HFFc6 (cell line): ENCODE measurements at places on chromosomes 1 and 21. TPM values are rescaled to one million over a fixed set of nuclear protein-coding genes. Genes with fewer than 3 reads are reported as not detected.

GRCh38 chr1:210214573-210215409, 17.8 kb upstream of the SERTAD4 start:
- no peak for DNase-seq

DNA sequence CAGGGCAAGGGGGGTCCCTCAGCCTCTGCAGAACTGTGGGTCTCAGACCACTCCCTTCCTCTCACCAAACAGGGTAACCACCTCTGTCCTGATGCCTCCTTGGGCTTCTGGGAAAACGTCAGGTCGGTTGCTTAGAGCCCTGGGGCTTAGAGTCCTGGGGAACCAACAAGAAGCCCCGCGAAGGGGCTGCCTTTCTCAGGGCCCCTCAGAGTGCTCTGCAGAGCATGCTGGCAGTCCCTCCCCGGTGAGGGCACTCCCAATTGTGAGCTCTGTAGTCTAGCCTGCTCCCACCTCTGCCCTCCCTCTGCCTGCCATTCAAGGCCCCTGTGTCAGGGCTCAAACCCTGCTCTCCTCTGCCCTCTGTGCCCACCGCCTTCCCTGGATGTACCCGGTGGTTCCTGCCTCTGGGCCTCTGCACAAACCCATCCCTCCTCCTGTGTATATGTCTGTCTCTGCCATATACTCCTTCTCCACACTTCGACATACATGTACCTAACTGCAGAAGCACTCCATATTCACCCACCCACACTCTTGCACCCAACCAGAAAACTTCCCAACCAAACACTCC, 92.3 kb downstream of the DMRTB1 start:
- DNase-seq: no peak

Gene CR1L
- not detected in 3 replicates for total RNA-seq

Gene SLC44A3
- total RNA-seq: 0.69 to 1.1 TPM (median 0.85 TPM) in 3 replicates

DNA sequence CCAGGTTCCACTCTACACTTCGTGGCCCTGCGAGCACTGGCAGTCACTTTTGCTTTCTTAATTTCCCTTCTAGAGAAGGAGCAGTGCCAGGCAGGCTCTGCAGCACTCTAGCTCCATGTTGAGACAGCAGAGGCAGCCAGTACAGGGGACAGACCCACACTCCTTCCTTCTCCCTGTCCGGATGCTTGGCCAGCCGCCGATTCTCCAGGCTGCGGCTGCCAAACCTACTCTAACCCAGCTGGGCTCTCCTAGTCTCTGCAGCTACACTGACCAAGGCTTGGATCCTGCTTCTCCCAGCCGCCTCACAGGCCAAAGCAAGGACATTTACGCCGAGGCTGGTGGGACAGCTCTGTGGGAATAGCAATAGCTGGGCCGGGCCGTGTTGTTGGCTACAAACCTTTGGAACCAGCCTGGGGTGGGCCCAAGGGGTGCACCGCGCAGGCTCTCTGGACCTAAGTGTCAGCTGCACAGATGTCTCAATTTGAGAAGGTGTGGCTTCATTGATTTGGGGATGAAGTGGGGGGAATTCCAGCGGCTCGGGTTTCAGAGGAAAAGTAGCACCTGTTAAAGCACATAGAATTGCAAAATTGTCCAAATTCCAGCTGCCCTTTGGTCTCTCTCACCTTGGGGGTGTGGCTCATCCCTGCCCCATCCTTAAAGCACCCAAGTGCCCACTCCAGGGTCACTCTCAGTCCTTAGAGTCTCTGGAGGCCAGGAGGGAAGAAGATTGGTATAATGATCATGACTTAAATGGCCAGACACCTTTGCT, 3.2 kb downstream of the BARHL2 start:
- no peak for DNase-seq

GRCh38 chr1:170707959-170708655, 44.2 kb downstream of the PRRX1 start:
- peak; percentile 98 for DNase-seq

GRCh38 chr1:71521655-71522264, 440.9 kb upstream of the ZRANB2 start:
- DNase-seq: peak; percentile 18

- DNase-seq: no peak
These were observed 184.9 kb downstream of the KCNH1 start for GRCh38 chr1:210949039-210949438.

DNA sequence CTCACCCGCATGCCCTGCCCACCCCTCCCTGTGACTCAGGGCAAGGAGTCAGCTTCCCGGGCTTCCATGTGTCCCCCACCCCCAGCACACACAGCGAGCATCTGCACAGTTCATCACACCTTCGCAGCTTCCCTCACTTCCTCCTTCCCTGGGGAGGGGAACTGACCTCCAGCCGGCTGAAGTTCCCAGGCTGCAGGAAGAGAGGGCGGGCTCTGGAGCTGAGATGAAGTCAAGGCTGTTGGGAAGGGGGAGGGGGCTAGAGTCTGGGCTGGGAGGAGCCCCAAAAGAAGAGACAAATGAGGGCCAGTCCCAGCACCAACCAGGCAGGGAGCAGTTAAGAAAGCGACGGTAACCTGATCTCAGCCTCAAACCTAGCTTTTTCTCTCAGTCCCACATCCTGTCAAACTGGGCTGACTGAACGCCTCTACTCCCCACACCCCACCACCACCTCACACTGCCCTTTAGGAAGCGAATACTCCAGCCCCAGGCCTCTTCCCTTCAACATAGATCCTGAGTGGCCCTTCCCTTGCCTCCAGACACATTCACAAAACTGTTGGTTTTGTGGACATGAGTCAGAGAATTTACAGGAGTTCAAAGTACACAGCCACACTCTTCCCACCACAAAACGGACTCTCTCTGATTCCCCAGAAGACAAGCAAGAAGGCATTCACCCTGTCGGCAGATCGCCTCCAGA, 1.8 kb downstream of the RHOC start:
- DNase-seq: peak; percentile 95

Gene RO60
- total RNA-seq: 59.7 to 63.7 TPM (median 60.6 TPM) in 3 replicates

Gene CFHR1
- total RNA-seq: 0.37 TPM in 1 of 3 replicates, not detected in the others

Gene NBL1
- total RNA-seq: 95.2 to 183 TPM (median 182 TPM) in 3 replicates

DNA sequence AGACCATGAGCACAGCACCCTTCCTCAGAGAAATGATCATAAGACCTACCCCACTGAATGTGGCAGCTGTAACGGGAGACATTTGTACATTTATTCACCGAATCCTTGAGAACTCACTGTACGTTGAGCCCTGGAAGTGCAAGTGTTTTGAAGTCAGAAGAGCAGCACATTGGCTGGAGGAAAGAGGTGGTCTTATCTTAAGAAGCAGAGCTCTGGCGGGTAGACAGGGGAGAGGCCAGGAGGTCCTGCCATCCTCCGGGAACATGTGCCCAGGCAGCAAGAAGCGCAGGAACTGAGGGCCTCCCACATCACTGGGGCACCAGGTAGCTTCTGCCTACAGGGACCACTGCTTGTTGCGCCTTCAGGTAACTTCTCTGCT, 169.2 kb upstream of the IRF2BP2 start:
- no peak for DNase-seq

DNA sequence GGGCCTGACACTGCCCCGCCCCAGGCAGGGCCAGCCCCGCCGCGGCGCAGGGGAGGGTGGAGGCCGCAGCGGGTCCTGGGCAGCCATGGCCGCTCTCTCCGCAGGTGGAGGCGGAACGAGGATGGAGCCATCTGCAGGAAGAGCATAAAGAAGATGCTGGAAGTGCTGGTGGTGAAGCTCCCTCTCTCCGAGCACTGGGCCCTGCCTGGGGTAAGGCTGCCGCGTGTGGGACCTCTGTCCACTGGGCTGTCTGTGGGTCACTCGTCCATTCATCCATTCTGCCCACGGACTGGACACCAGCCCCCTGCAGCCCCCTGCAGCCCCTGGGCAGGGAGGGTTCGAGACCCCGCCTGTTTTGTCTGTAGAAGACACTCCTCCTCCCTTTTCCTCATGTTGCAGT, 18.4 kb upstream of the LRRC3 start:
- DNase-seq: no peak

DNA sequence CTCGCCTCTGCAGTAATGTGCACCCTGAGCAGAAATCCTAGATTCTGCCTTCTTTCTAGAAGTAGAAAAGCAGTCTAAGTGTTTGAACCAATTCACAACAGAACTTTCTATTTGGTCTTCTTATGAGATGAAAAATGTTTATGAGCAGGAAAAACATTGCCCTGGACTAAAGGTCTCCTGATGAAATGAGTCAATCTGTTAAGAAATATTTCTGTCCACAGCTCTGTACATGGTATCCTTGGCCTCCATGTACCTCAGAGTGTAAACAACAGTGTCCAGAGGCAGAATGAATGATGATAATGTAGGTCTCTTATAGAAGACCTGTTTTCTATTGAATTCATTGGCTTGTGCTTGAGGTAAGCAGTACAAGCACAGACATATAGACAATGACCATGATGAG, 6.2 kb upstream of the APCS start:
- no peak for DNase-seq

GRCh38 chr1:89295187-89295586, 22.5 kb upstream of the GBP5 start:
- DNase-seq: no peak

- no peak for DNase-seq
These were observed 31.9 kb downstream of the SYDE2 start for GRCh38 chr1:85168884-85169283.

Gene CYP4X1
- not detected in 3 replicates for total RNA-seq

DNA sequence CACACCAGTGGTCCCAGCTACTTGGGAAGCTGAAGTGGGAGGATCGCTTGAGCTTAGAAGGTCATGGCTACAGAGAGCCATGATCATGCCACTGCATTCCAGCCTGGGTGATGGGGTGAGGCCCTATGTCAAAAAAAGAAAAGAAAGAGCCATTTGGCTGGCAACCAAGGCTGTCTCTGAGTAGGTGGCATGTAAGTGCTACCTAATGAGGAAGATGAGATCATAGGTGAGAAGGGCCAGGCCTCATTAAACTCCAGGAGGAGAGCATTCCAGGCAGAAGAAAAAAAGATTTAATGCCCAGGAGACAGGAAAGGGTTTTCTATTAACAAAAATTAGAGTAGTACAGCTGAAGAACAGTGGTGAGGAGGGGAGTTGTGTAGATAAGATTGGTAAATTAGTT, 103.4 kb upstream of the ZNF678 start:
- DNase-seq: no peak

DNA sequence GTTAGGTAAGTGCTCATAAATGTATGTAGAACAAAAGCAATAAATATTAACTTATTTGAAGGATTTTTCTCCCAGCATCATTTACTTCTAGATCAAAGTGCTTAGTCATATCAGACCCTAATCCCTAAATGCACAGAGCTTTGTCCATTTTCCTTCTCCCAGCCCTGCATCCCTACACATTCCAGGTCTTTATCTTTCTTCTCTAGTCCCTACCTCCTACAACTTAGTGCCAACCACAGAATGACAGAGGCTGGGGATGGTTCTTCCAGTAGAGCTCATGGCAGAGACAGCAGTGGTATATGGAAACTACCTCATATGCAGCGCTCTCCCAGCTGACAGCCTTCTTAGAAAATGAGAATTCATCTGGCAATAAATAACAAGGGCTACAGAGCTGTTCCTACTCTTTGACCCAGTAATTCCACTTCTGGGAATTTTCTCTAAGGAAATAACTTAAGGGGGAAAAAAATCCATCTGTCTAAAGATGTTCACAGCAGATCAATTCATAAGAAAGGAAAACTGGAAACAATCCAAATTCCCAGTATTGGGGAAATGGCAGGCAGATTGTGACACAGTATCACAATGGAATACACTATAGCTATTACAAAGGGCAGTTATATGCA, 62.9 kb upstream of the ROR1 start:
- DNase-seq: no peak

- peak; percentile 85 for DNase-seq
These were observed 55.3 kb downstream of the CDC7 start for GRCh38 chr1:91555821-91556531.

Gene OR10J1
- total RNA-seq: not detected in 3 replicates

DNA sequence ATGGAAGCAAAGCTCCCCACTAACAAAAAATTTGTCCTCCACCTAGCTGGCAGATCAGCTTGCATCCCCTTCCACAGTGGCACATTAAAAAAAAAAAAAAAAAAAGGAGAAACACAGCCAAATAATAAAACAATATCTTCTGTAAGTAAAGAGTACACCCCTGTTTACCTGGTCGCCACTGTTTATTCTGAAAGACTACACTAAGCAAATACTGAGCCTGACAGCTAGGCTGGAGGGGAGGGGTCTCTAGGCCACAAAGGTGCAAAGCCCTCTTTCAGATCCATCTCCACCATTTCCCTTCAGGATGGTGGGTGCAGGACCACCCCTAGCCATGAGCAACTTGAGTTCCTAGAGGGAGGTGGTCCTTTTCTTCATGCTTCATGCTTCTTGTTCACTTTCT, 22.8 kb upstream of the SLC45A3 start:
- DNase-seq: no peak

Gene UTS2
- not detected in 2 replicates for total RNA-seq

DNA sequence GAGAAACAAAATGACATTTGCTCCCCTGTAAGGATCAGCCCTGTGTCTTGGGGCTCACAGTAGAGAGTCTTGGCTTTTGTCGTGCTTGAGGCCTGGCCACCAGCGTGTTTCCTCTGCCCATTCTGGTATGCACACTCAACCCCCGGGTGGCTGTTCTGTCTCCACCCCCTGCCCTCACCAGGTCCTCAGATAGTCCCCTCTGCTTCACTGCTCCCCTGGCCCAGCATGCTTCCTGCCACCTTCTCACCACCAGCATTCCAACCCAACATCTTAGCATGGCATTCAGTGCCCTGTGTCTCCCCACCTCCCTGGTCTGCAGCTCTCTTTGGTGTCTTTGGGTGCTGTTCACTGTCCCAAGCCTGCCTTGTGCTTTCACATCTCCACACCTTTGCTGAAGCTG, 16.2 kb downstream of the ZNF362 start:
- no peak for DNase-seq
